Heart right ventricle (tissue), 16 donors: ENCODE measurements at places on chromosomes 7 and 10.

- DNase-seq = no peak
Observed at GRCh38 chr7:48660306-48660870, 264.0 kb upstream of the CDC14C start.

- DNase-seq = no peak
Observed at GRCh38 chr7:13107291-13107690, 419.9 kb downstream of the ARL4A start.

DNA sequence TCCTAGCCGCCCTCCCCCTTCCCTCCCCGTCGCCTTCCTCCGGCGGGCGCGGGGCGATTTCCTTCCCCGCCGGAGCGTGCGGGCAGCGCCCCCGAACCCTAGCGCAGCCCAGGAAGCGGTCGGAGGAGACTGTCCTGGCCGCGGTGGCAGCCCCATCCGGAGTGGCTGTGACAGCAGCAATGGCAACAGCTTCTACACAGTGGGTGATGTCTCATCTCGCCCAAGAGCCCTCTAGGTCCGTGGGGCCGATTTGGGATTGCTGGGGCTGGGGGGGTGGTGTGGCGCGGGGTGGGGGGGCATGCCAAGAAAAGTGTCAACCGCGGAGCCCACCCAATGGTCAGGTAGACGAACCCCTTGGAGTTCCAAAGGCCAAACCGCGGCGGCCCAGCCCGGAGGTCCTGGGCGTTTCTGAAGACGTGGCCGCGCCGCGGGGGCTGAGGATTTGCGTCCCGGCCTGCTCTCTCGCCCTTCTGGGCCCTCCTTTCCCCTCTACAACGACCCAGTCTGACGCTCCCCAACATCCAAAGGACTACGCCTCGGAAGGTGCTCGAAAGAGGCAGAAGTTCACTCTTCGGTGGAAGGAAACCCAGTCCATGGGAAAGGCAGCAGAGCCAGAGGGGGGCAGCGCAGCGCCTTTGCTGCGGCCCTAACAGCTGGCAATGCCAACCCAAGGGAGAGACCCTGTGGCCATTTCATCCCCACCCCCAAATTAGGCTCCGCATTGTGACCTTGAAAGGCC is 603 bp upstream of the TWIST1 start:
- DNase-seq = no peak

DNA sequence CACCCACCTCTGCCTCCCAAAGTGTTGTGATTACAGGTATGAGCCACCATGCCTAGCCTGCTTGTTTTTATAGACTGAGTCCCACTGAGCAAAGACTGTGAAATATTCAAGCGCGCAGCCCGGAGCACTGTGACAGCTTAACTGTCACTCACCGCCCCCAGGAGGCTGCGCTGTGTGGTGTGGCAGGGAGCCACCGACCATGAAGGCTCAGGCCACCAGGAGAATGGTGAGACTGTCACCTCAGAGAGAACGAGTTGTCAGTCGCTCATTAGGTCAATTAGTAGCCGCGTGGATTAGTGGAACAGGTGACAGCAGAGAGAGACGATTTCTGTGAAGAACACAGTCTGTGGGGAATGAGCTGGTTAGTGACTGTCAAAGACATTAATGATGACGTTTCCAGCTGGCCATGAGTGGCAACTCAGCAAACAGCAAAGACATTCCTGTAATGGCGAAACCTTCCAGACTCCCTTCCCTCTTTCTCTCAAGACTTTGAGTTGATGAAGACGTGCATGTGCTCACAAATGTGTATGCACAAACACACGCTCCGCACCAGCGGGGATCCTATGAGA is 64.5 kb downstream of the CYCS start:
- DNase-seq = no peak

GRCh38 chr7:101882005-101882421 is 64.6 kb downstream of the CUX1 start:
- DNase-seq = no peak

- DNase-seq = no peak
Observed at GRCh38 chr10:52121688-52122087, 192.4 kb upstream of the DKK1 start.

DNA sequence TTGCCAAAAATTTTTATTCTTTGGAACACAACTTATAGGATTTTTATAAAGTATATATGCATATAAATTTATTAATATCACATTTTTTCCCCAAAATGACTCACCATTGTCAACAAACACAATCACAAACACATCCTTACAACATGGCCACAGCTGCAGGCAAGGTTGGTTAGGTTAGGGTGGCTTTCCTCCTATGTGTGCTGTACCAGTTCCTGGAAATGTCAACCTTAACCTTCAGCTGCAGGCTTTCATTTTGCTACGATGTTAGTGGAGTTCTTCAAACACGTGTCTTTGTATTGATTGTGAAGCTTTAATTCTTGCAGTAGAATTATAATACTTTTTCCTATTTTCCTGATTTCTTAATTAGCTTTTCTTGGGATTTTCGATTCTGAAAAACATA is 185.8 kb downstream of the PTEN start:
- DNase-seq = no peak

DNA sequence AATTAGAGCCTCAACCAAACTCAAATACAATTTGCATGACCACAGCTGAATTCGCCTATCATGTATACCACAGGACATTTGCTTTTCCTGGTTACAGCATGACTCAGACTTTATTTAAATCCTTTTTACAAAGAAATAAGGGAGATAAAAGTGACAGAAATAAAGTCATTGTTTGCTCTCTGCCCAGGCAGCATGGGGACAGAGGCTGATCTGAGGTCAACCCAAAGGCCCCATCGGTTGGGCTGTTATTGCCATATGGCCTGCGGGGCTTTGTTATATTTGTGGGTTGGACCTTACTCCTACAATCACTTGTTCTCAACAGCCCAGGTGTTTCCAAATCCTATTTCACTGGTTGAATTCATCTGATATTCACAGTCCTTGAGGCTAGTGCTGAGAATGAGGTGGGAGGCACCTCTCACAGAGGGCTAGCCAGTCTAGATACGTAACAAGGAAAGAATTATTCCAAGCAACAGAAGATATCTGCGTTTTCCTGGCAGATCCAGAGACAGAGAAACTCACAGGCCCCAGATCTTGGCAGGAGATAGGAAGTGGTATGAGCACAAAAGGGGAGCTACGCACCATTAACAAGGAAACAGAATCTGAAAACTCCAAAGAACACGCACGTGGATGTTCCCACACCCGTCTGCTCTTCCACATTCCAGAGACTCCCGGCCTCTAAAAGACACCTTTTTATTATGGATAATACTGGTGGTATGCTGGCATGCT is 117.3 kb downstream of the HIPK2 start:
- DNase-seq = no peak

- DNase-seq = no peak
Observed at GRCh38 chr10:81600185-81600584, 274.8 kb upstream of the NRG3 start.
